Hair follicular keratinocyte (primary cell): ENCODE measurements at places on chromosomes 4 and X. TPM values are rescaled to one million over a fixed set of nuclear protein-coding genes. Genes with fewer than 3 reads are reported as not detected.

The C1QTNF7 gene
- total RNA-seq = not detected in 2 replicates

The GPRIN3 gene
- total RNA-seq = not detected in 2 replicates

The UBE2D3 gene
- 395 and 441 TPM in 2 replicates for total RNA-seq

The HMGN5 gene
- 0.39 and 2.8 TPM in 2 replicates for total RNA-seq

The H2AZ1 gene
- 342 and 890 TPM in 2 replicates for total RNA-seq

The SMIM43 gene
- total RNA-seq = not detected in 2 replicates

The EFHC2 gene
- 0.46 and 0.55 TPM in 2 replicates for total RNA-seq

The RNF175 gene
- 0.39 TPM in 1 of 2 replicates, not detected in the other for total RNA-seq

The NAT8L gene
- not detected in 2 replicates for total RNA-seq

The XAGE1A gene
- not detected in 2 replicates for total RNA-seq

The BBS12 gene
- total RNA-seq = 2.0 and 3.0 TPM in 2 replicates

The XAGE2 gene
- not detected in 2 replicates for total RNA-seq

The TEC gene
- total RNA-seq = 0.08 TPM in 1 of 2 replicates, not detected in the other
